Aorta (tissue), 5 donors: ENCODE measurements at places on chromosomes 7 and 10. TPM values are rescaled to one million over a fixed set of nuclear protein-coding genes. Genes with fewer than 3 reads are reported as not detected.

CALML3 gene
- polyA plus RNA-seq = 0.13 TPM

GFRA1 gene
- polyA plus RNA-seq = 0.15 TPM

- no peak for DNase-seq
These were observed 236.1 kb downstream of the ELMO1 start for GRCh38 chr7:37212556-37212955.

GRCh38 chr7:38178695-38179344, 775 bp downstream of the STARD3NL start:
- DNase-seq = no peak
